ENCODE measurements at places on chromosomes 16 and 17. TPM values are rescaled to one million over a fixed set of nuclear protein-coding genes. Genes with fewer than 3 reads are reported as not detected.

DNA sequence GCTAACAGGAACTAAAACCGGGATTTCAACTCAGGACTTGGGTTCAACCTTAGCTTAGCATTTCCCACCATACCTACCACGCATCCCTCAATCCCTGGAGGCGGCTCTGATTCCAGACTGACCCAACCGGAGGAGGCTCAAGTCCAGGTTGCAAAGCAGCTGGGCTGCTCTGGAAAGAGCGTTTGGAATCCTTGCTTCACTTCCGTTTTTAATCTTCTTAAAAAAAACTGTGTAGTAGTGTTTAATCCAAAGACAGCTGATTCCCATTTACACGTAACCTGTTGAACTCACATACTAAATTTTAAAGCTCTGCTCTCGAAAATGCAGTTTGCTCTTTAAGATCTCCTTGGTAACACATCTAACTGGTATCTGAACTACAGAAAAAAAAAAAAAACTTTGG, 50.0 kb downstream of the NXN start:
- no peak for DNase-seq

- DNase-seq: no peak
Observed at GRCh38 chr17:14926526-14927122, 338.5 kb downstream of the PMP22 start.

DNA sequence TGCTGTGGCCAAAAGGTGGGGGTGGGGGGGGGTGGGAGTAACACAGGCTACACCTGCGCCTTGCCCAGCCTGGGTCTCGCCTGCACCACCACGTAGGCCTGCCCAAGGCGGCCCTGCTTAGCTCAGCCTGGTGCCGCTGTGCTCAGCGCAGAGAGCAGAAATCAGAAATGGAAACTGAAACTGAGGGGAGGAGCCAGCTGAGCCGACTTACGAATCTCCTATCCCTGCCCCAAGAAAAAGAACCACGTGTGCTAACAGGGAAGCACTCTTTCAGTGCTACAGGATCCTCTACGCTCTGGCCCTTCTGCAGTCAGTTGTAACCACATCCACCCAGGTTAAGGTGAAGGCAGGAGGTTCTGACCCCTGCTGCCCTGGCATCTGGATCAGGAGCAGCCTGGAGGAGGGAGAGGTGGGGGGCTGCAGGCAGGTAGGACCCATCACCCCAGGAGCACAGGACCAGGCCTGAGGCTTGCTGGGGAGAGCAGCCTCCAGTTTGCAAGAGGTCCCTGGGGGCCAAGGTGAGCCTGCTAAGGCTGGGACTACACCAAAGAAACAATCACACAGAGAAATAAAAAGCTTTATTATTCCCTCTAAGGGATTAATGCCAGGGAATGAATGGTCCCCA, at the start of gene DHX58:
DHX58 (minus strand) TSS at position 163 of the 625 bp plus-strand sequence. CDS start 822 bp downstream, outside the sequence.
- no peak for DNase-seq

DNA sequence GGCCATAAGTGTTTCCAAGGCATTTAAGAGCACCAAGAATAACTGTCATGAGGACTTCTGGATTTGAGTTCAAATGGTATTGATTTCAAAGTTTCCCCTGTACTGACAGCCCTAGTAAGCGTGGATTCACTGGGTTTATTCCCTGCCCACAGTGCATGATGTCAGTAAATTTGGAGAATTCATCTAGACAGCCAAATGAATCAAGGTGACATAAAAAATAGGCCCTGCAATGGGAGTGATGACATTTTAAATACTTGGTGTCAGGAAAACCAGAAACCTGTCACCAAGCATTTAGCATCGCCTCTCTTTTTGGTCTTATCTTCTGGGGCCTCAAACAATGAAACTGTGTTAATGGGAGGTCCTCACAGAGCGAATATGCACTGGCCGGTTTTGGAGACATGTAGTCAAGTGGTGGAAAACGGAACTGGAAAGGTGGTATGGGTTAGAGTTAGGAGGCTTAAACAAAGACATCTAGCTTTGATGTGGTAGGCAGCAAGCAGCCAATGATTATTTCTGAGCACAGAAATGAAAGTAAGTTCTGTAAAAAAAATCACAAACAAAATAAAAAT, 29.1 kb downstream of the COG4 start:
- DNase-seq: no peak

GRCh38 chr16:53501216-53501859, 1.7 kb downstream of the AKTIP start:
- no peak for DNase-seq

- no peak for DNase-seq
Observed at GRCh38 chr17:37138571-37139120, 189.9 kb downstream of the AATF start.

DNA sequence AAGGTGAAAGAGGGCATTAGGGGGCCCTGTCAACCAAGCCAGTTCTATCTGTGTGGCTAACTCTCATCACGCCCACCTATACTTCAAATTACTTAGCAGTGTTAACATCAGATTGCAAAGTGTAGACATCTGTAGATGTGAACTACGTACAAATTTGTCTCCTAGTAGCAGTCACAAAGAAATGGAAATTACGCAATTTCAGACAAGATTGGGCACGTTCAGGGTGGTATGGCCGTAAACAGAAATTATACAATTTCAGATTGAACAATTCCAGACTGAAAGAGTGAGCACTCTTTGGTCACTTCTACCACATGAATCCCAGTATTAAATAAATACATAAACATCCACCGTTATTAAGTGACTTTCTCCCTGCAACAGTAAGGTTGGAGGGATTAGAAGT, 592.7 kb upstream of the PSMD7 start:
- DNase-seq: no peak

The KRT25 gene
- not detected for total RNA-seq

The GPR139 gene
- not detected for total RNA-seq

The ACSM2A gene
- total RNA-seq: not detected

The UBE2G1 gene
- 80.4 TPM for total RNA-seq
